ENCODE measurements at places on chromosomes 7 and 10. TPM values are rescaled to one million over a fixed set of nuclear protein-coding genes. Genes with fewer than 3 reads are reported as not detected.

Gene HGF
- under 0.01 TPM for total RNA-seq

Gene VPS37D
- 2.4 TPM for total RNA-seq

DNA sequence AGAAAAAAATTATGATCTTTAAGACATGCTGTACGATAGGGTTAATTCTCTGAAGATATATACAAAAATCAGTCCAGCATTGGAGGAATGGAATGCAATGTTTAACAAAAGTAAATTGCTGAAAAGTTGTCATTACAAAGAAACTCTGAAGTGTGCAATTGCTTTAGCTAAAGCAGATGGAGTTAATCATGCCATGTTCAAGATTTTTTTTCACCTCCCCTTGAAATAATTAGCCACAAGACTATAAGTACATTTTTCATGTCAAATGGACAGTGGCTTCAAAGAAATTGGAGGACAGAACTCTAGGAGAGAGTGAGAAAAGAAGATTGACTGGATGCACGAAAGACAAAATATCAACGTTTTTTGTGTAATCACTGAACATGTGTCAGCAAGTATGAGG lies 63.1 kb upstream of the MEOX2 start:
- DNase-seq: no peak

- no peak for DNase-seq
Observed at GRCh38 chr7:31371621-31372020, 31.1 kb upstream of the NEUROD6 start.

DNA sequence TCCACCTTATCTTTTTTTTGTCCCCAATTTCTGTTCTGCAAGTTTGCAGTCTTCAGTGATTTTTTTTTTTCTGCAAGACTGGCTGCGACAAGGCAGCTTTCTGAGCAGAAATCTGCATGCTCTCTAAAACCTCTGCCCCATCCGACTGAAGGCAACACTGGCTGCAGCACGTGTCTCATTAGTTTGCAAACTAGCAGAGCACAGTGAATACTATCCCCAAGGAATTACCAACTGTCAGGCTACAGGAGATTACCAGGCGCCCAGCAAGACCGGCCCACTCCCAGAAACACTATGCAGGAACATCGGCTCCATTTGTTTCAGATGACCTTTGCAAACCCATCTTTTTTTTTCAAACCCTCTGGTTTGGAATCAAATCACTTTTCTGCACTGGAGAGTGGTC lies 538.8 kb downstream of the SORCS1 start:
- DNase-seq: no peak

DNA sequence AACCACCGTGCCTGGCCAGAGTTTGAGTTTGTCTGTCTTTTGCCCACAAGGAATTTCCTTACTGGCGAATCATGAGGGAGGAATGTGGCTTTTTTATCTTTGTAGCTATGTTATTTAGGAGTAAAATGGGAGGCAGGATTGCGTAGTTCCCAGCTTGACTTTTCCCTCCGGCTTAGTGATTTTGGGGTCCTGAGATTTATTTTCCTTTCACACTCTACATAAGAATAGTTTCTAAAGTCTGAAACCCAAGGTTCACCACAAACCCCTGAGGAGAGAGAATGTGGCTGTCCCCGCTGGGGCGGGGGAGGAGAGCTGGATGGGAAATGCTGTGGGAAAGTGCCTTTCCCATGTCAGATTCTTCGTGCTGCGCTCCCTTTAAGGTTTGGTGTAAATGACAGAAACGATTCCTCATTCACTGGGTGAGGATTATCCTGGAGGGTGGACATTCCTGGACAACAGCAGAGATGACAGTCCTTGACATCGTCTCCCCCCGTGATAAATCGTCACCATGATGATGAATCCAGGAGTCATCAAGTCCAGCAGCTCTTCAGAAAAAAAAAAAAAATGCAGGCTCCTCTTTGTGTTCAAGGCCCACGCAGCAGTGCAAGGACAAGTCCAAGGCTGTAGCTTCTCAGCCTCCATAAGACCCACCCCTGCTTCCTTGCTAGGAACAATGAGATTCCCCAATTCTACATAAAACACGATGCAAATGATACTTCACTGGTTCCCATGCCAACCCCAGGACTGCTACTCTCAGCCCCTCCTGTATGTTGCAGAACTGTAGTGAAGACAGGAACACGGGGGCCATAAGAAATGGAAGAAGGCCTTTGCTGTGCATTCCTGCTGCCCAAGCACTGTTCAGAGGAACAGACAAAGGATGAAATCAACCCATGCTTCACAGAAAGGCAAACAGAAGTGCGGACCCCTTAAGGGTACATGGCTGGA lies 233.1 kb downstream of the CCDC3 start:
- peak; percentile 74 for DNase-seq

DNA sequence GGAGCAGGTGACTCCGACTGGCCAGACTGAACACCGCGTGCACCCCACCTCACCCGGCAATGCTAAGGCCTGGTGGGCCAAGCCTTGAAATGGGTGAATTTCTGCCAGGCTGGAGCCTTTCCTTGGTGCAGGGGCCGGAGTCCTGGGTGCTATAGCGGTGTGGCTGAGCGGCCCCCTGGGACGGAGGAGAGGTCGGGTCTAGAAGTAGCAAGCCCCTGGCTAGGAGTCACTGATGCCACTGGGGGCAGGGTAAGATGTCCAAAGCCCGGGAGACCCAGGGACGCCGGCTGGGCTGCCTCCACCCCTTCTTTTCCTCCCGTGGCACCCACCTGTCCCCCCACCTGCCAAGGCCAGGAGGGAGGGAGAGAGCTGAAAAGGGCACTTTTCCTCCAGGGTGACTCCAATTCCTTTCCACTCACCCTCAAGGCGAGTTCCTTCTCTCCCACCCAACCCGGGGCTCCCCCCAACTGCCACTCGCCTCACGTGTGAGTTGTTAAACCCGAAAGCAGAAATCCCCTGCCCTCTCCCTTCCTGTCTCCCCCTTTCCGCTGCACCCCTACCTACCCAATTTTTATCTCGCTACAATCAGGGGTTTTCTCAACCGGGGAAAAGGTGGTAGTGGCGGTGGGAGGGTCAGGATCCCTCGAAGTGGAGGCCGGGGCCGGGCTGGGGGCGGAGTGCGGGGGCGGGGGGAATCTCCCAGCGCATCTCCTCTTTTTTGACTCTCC lies 6.0 kb upstream of the GATA3 start:
- no peak for DNase-seq
